Posterior cingulate gyrus (tissue), 11 donors: ENCODE measurements at places on chromosomes 16 and 17.

DNA sequence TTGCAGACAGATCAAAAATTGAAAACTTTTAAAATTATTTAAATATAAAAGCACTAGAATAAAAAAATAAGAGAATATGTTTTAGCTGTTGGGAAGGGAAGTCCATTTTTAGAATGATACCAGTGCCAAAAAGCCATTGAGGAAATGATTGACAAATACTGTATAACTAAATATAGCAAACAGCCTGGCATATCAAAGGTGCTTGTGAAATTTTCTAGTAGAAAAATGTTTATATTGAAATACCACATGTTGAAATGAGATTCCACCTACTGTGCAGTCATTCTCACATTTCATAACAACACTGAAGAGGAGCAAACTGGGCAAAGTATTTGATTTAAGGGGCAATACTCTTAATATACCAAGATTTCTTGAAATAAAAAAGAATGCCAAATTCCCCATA, 183.5 kb downstream of the PHKB start:
- DNase-seq: no peak

DNA sequence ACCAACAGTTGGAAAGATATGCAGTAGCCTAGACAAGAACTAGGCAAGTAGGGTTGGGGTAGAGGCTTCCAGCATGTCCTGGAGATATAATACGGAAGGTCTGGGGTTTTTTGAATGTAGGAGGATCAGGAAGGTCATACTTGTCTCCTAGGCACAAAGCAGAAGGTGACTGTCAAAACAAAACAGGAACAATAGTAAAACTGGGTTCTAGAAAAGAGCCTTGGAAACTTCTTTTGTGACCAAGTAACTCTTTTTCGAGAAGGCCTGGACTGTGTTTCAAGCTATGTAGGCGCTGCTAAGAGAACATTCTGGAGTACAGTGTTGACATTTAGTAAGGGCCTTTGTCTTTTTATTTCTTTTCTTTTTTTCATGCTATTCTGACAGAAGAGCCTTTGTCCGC, 26.9 kb upstream of the TENT4B start:
- no peak for DNase-seq

GRCh38 chr16:63289834-63290460, 1253.7 kb upstream of the CDH8 start:
- peak; percentile 59 for DNase-seq

- no peak for DNase-seq
Observed at GRCh38 chr17:58081646-58082340, 1.4 kb upstream of the DYNLL2 start.

DNA sequence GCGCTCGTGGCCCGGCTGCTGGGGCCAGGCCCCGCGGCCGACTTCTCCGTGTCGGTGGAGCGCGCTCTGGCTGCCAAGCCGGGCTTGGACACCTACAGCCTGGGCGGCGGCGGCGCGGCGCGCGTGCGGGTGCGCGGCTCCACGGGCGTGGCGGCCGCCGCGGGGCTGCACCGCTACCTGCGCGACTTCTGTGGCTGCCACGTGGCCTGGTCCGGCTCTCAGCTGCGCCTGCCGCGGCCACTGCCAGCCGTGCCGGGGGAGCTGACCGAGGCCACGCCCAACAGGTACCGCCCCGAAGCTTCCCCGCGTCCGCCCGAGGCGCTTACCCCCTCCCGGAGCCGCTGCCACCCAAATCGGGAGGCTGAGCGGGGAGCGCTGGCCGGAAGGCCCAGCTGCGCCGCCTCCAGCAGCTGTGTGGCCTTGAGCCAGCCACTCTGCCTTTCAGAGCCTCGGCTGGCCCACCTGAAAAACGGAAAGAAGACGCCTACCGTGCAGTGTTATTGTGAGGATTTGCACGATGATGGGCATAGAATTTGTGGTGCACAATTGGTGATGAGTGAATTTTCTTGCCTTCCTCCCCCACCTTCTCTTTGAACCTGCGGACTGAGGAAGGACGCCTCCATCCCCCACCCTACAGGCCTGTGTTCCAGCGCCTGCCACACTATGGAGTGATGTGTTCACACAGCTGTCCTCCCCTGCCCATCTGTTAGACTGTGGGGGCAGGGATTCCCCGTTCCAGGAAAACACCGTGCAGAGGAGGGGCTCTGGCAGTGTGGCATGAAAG, 523 bp downstream of the NAGLU start:
- DNase-seq: peak; percentile 77
